ENCODE measurements at places on chromosomes 12 and 14.

GRCh38 chr12:57194253-57194652, 22.3 kb upstream of the NXPH4 start:
- no peak overlapping the region for H3K27ac ChIP-seq
- no peaks in the 10 kb centered on the region for H3K4me1 ChIP-seq
- H3K4me3 ChIP-seq = no peak overlapping the region
- H3K36me3 ChIP-seq = peaks cover 23% of the 10 kb centered on the region
- H3K27me3 ChIP-seq = no peaks in the 10 kb centered on the region

DNA sequence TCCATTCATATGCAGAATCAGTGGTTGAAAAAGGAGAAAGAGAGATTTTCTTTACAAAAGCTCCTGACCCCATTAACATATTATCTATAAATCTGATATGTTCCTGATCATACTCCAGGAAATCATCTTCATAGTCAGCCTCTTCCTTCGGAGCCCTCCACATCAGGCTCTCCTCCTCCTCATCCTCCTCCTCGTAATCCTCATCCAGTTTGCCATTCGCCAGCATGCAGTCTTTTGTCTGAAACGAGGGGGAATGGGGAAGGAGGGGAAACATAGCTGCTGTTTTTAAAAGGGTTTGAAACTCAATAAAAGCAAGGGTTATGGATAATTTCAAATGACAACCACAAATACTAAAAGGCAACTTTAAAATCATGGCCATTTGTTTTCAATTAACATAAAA, 60.9 kb downstream of the DICER1 start:
- peaks cover 6% of the 10 kb centered on the region for H3K4me1 ChIP-seq
- H3K27me3 ChIP-seq = no peaks in the 10 kb centered on the region
- no peak overlapping the region for H3K27ac ChIP-seq
- no peak for DNase-seq
- H3K4me3 ChIP-seq = no peak overlapping the region
- peaks cover 61% of the 10 kb centered on the region for H3K36me3 ChIP-seq

DNA sequence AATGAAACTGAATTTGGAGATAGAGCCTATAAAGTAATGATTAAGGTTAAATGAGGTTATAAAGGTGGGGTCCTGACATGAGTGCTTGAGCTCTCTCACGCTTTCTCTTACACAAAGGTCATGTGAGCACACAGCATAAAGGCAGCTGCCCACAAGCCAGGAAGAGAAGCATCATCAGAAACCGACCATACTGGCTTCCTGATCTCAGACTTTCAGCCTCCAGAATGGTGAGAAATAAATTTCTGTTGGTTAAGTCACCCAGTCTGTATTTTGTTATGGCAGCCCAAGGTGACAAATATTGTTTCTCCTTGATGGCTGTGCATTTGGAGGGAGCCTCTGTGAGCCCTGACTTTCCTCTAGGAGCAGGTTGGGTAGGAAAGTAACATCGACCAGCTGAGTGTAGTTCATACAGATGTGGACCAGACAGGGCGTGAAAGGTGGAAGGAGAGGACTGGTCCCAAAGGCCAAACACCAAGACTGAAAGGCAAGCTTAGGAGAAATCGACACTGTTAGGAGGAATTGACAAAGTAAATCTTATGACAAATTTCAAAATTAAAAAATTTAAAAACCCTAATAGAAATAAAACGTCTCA, 97.6 kb upstream of the SLC38A2 start:
- no peak overlapping the region for H3K4me3 ChIP-seq
- no peaks in the 10 kb centered on the region for H3K27me3 ChIP-seq
- no peak for DNase-seq
- no peaks in the 10 kb centered on the region for H3K36me3 ChIP-seq

- H3K27ac ChIP-seq = no peak overlapping the region
- H3K36me3 ChIP-seq = no peaks in the 10 kb centered on the region
- DNase-seq = no peak
- H3K27me3 ChIP-seq = no peaks in the 10 kb centered on the region
Measured at GRCh38 chr14:103830511-103831270, 16.7 kb downstream of the PPP1R13B start.

GRCh38 chr12:16605642-16606116, 283 bp downstream of the LMO3 start:
- H3K27me3 ChIP-seq = no peaks in the 10 kb centered on the region
- H3K4me1 ChIP-seq = peaks cover 7% of the 10 kb centered on the region
- peak; percentile 26 for DNase-seq
- H3K36me3 ChIP-seq = no peaks in the 10 kb centered on the region

DNA sequence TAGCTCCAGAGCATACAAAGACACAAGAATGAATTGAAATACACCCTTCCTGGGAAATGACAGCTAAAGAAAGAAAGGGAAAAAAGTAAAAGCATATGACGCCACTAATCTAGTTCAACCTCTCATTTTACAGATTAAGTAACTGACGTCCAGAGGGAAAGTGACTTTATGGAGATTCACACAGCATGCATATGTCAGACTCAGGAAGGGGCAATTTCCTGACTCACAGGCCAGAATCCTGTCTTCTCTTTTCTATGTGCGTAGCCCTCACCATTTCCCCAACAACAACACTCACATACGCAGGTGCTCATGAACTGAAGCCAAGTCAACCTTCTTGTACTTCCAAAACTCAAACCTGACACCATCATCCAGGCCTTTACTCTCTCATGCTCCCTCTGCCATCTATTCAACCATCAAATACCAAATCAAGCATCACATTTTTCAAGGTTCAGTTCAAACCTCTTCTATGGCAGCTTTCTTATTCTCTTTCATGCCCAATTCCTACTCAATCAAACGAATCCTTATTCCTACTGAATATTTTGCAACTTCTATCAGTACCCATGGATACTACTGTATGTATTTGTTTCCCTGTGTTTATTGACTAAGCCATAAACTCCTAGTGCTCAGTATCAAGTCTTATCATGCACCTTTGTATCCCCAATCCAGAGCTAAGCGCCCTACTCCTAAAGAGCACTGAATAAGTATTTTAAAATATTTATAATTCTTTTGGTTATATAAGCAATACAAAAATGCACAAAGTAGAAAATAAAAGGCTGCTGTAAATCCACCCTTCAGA, 52.8 kb downstream of the STXBP6 start:
- DNase-seq = no peak
- no peak overlapping the region for H3K4me3 ChIP-seq
- H3K27ac ChIP-seq = no peak overlapping the region
- H3K4me1 ChIP-seq = no peaks in the 10 kb centered on the region

DNA sequence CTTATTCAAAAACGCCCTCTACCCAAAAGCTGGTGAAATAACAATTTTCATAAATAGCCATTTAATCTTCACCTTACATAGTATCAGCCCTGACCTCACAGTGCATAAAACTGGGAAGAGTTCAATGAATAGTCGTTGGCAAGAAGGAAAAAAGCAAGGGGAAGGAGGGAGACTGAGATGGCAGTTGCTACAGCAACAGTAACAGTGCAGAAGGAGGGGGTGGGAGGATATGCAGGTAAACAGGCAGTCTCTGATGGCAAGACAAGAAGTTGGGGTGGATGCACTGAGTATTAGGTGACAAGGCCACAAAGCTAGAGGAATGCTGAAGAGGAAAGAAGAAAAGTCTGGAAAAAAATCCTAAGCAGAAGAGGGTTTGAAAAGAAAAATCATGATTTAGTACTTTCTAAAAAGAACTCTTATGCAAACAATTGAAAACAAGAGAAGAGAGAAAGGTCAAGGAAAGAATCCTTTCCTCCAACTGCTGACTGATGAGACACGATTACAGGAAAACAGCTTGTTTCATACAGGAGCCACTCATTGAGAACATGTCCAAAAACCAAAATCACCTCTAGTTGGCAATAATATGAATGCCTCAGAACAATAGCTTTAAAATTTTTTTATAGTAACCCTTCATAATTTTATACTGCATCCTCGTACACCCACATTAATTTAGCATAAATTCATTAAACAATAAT, 56.0 kb downstream of the DCAF5 start:
- H3K36me3 ChIP-seq = peaks cover 42% of the 10 kb centered on the region
- H3K4me1 ChIP-seq = peaks cover 6% of the 10 kb centered on the region
- H3K27me3 ChIP-seq = no peaks in the 10 kb centered on the region

GRCh38 chr14:21346532-21347135, 37.2 kb downstream of the SUPT16H start:
- DNase-seq = no peak
- no peaks in the 10 kb centered on the region for H3K27me3 ChIP-seq
- H3K36me3 ChIP-seq = peaks cover 18% of the 10 kb centered on the region
- no peak overlapping the region for H3K4me3 ChIP-seq
- H3K4me1 ChIP-seq = no peaks in the 10 kb centered on the region
- no peak overlapping the region for H3K27ac ChIP-seq

DNA sequence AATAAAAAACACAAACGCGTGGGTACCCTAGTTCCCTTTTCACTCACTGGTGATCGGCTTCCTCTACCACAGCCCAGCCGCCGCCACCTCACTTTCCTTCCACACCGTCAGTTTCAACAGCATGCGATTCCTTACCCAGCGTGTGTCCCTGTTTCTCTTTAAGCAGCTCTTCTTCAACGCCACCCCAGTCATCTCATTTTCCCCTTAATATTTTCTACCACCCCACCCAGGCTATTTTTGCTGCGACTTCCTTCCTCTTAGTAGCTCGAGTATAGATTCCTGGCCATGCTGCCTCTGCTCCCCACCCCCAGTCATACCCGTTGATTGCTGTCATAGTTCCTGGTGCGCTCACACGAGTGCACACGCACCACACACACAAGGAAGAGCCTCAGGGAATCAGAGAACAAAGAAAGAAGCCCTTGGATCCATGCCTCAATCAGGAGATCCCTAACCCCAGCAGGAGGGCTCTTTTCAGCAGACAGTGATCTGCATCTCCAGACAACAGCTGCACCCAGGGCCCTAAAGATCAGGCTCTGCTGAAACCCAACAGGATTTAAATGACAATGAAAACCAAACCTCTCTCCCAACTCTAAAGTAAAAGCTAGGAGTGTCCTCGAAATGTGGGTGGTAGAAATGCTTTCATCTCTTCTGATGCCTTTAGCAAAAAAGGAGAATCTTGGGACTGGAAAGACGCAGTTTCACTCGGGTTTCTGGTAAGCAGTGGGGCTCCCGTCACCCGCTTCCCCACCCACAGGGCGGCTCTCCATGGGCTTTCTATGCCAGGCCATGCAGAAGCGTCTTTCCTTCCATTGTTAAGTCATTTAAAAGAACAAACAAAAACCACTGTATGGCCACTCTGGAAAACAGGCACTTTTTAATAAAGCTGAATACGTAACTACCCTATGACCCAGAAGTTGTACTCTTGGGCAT, 23.8 kb downstream of the VPS37B start:
- DNase-seq = no peak
- H3K4me3 ChIP-seq = peak overlapping the region; percentile 54
- H3K27me3 ChIP-seq = no peaks in the 10 kb centered on the region
- peak overlapping the region; percentile 84 for H3K27ac ChIP-seq

- H3K27ac ChIP-seq = no peak overlapping the region
- no peak for DNase-seq
- no peak overlapping the region for H3K4me3 ChIP-seq
- H3K36me3 ChIP-seq = no peaks in the 10 kb centered on the region
- H3K27me3 ChIP-seq = no peaks in the 10 kb centered on the region
Measured at GRCh38 chr14:55756557-55756956, 176.6 kb downstream of the KTN1 start.

DNA sequence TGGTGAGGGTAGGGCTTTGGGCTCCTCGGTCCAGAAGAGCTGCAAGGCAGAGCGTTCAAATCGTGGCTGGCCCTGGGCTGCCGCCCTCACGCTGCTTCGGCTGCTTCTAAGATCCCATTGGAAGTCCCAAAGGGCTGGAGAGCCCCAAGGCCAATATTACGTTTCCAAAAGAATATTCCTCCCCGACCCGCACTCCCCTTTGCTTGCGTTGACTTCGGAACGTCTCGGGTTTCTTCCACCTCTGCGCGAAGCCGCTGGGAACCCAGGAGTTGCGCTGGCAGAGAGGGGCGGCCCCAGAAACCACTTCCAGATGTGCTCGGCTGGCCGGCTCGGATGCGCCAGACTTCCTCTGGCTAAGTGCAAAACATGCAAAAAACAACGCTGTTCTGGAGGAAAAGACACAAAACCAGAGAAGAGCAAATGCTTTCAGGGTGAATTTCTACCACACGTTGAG, at the start of gene GLT8D2:
Gene GLT8D2, minus strand, starts transcription at position 285 of the 454 bp plus-strand sequence. CDS start 30,539 bp downstream, outside the sequence.
- no peaks in the 10 kb centered on the region for H3K36me3 ChIP-seq
- peak within 1 kb of the TSS; percentile 68 for H3K4me3 ChIP-seq
- no peak within 1 kb of the TSS for H3K27ac ChIP-seq
- DNase-seq = peak; percentile 52
- H3K4me1 ChIP-seq = peaks cover 18% of the 10 kb centered on the region

DNA sequence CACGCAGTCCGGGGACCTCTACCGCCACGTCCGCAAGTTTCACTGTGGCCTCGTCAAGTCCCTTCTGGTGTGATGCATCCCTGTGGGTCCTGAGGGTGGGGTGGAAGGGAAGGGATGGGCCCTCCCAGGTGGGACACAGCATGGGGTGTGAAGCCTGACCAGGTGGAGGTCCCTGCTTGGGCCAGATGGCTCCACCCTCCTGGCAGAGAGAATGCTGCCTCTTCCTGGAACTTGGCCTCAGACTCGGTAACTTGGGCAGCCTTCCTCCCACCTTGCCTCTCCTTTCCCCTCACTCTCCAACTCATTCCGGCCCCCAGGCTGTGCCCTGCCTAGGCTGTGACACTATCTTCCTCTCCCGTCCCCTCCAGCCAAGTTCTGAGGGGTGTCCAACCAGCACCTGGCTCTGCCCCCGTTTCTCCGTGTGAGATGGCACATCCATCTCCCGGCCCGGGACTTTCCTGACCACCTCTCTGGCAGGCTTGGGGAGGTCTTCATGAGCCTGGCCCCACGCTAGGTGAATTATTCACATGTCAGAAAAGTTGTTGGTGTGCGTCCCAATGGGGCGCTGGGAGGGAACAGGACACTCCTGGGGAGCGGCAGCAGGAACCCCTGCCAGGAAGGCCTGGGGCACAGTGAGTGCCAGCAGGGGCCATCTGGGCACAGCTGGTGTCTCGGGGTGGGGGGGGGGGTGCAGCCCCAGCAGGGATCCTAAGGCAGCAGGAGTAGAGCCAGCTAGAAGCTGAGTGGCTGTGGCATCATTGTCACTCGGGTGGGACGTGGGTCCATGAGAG, 1.7 kb downstream of the ZBTB42 start:
- no peak overlapping the region for H3K27ac ChIP-seq
- no peak for DNase-seq
- H3K27me3 ChIP-seq = no peaks in the 10 kb centered on the region
- no peaks in the 10 kb centered on the region for H3K4me1 ChIP-seq
- H3K4me3 ChIP-seq = peak overlapping the region; percentile 47

Measured in MCF 10A (cell line).